NCI-H1092 treated with DMSO at 0.1 percent for 48 hours (cell line): ENCODE measurements at places on chromosomes 2 and 18.

- no peak for DNase-seq
Measured at GRCh38 chr2:205034034-205034433, 488.8 kb downstream of the PARD3B start.

- no peak for DNase-seq
Measured at GRCh38 chr18:23487738-23488570, 15.4 kb upstream of the RMC1 start.

DNA sequence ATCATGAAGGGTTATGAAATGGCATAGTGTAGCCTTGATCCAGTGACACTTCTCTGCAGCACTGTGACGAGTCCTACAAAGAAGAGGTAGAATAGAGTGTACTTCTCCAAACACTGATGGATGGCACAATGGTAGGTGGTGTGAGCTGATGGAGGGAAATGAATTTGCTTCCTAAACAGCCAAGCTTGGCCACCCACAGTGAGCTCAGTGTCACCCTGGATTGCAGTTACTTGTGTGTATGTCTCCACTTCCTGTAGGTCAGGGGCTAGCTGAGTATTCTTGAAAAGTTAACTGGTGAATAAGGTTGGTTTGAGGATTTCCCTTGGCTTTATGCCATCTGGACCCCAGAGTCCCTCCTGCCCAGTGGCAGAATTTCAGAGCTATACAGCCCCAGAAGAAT lies 75.9 kb downstream of the VSNL1 start:
- no peak for DNase-seq

DNA sequence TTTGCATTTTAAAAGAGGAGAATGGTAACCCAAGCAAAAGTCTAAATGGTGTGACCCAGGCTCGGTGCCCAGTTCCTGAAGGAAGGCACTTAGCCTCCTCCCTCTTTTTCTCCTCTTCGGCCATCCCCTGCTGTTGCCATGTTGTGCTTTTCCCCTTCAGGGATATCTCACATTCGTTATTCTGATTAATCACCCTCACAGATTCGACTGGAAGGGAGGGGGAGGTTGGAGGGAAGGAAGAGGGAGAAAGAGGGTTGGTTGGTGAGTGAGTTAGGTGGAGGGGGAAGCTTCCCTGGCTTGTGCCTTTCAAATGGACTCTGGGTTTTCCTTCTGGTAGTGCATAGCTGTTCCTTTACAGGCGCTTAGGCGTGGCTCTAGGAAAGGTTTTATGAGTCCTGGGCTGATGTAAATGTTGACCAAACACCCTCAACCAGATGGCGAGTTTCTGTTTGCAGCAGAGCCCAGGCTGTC lies 39.0 kb upstream of the LYPD6B start:
- DNase-seq: no peak

DNA sequence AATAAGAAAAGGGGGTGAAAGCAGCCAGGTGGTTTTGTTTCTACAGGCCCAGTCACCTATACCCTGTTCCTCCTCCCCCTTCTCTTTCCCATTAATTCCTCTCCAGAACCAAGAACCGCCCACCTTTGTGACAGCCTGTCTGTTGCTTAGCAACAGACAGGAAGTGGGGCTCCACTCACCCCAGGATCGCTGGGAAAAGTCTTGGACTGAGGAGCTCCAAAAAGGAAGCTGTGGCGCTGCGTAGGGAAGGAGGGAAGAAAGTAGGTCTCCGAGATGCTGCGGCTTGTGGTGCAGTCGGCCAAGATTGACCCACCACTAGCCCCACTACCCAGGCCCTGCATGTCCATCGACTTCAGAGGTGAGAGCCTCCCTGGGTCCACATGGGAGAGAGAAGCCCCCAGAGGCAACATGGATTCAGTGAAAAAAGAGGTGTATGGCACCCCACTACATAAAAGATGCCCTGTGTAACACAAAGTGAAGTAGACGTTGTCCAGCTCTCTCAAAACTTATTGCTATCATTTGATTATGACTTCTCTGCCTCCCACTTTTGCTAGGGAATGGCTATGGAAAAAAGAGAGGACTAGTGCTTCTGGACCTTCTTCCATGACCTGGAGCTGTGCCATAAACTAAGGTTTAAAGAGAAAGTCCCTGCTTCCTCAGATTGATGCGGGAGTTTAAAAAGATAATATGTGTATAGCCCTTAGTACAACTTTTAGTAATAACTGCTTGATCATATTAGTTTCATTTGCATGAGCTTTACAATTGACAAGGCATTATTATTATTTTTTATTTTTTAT lies at the start of gene FER1L5:
TSS of gene FER1L5 (plus strand) at position 201 of the 797 bp plus-strand sequence. CDS start at position 274, 73 bp downstream.
- DNase-seq: no peak

DNA sequence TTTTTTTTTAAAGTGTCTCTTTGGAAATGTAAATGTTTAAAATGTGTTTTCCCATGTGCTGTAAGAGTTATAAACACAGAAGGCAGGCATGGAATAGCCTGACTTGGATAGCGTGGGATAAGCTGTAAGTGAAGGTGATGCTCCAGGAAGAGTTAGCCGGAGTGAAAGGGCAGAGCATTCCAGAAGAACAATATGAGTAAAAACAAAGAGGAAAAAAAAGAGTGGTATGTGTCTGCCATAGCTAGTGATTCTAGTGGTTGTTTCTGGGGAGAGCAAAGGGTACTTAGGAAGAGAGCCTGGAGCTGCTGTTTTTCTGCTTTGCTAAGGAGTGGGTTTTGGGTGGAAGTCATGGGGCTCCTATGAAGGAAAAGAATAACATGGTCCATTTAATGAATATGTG lies 126.9 kb upstream of the DLGAP1 start:
- no peak for DNase-seq

DNA sequence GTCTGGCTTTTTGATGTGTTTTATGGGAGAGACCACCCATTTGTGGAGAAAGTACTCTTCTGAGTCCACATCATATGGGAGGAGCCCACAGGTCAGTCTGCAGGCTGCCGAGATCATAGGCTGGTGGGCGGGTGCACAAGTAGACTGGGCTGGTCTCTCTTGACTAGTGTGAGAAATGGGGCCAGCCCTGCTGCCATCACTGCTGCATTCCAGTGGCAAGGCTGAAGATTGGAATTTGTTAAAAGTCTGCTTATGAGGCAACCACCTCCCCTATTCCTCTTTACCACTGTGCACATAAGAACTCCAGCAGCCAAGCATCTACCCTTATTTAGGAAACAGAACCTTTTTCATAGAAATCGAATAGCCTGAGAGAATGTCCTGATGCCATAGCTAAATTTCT lies 200.7 kb downstream of the DIS3L2 start:
- no peak for DNase-seq

DNA sequence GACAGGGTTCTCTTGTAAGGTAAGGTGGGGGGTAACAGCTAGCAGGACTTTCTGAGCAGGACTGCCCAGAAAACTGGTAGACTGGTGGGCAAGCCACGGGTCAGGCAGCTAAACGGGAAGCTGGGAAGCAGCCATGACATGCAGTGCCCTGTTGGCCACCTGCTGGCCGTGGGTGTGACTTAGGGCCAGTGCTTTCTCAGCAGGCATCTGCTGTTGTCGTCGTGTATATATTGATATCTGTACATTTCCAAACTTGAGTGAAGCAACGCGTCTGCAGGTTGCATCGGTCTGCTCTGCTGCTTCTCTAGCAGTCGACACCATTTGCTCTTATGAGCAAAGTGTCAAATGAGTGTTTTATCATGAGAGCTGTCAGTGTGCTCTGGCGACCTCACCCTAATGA lies 31.0 kb downstream of the COA5 start:
- DNase-seq: no peak

DNA sequence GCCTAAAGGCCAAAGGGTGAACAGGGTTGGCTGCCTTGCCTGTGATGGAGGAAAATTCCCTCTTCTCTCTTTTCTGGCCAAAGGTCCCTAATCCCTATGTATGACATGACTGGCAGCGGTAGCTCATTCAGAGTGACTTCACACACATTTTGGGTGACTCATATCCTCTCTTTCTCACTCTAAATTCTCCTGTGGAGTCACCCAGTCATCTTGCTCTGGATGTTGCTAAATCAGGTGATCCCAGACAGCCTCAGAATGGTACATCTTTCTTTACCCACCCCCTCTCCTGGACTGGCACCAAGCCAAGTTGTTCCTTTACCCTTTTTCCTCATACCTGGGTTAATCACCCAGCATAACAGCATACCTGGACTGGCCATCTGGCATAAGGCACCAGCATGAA lies 77.2 kb downstream of the NEURL3 start:
- no peak for DNase-seq

DNA sequence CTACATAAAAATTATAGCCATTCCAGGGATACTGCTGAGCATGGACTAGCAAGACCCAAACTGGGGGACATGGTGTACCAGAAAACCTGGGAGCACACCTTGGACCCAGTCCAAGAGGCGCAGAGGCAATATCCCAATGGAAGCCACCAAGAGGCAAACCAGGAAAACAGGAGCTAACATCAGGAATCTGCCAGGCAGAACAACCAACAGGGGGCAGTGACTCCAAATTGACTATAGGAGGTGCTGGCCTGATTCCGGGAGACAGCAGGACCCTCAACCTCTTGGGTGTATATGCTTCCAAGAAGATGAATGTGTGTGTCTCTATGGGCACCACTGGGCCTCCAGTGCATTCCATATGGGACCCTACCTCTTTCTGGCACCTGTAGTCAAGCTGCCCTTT lies 172.7 kb upstream of the ARL4C start:
- DNase-seq: no peak

- DNase-seq: no peak
Measured at GRCh38 chr2:46066116-46066515, 231.1 kb upstream of the EPAS1 start.

DNA sequence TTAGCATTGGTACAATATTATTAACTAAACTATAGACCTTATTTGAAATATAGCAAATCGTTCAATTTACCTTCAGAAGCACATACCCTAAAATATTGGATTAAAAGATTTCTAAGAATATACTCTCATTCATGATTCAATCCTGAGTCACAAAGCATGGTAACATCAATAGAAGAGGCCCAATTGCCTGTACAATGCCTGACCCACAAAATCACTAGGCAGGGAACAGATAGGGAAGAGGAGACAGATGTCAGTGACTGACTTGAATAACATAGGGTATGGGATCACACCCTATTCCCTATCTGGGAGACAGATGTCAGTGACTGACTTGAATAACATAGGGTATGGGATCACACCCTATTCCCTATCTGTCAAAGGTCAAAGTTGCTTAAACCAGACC lies 611.6 kb upstream of the VRK2 start:
- no peak for DNase-seq

GRCh38 chr2:120526047-120526562 lies 180.2 kb downstream of the INHBB start:
- no peak for DNase-seq

DNA sequence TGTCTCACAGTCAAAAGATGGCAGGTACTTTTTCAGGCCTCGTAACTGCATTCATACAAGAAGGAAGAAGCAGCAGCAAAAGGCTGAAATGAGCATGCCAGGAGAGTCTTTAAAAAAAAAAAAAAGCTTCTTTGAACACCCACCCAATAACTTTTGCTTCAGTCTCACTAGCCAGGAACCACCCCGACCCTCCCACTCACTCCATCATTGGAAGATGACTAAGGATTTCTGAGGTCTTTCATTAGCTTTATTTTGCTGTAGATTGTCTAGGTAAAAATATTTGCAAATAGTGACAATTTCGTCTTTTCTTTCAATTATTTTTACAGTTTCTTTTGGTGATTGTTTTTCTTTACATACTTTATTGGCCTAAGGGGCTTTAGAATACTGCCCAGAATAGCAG lies 37.9 kb downstream of the RBBP8 start:
- no peak for DNase-seq

DNA sequence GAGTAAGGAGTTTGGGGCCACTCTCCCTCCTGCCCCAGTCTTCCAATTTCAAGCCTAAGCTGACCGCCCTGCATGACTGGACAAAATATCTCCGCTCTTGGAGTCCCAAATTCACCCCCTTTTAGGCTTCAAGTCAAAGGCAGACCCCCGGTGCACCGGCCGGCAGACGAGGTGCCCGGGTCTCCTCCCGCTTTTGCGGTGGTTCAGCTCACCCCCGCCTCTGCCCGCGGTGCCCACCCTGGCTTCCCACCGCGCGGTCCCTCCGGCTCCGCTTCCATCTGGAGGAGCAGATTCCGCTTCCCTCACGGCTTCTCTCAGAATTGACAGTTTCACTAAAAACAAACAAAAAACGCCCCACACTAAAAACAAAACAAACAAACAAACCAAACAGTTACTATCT lies 56.5 kb downstream of the SERPINB8 start:
- no peak for DNase-seq

DNA sequence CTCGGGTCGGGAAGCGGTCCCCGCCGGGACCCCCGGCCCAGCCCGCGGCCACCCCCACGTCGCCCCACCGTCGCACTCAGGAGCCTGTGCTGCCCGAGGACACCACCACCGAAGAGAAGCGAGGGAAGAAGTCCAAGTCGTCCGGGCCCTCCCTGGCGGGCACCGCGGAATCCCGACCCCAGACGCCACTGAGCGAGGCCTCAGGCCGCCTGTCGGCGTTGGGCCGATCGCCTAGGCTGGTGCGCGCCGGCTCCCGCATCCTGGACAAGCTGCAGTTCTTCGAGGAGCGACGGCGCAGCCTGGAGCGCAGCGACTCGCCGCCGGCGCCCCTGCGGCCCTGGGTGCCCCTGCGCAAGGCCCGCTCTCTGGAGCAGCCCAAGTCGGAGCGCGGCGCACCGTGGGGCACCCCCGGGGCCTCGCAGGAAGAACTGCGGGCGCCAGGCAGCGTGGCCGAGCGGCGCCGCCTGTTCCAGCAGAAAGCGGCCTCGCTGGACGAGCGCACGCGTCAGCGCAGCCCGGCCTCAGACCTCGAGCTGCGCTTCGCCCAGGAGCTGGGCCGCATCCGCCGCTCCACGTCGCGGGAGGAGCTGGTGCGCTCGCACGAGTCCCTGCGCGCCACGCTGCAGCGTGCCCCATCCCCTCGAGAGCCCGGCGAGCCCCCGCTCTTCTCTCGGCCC lies 13.6 kb downstream of the SPEG start:
- DNase-seq: no peak

DNA sequence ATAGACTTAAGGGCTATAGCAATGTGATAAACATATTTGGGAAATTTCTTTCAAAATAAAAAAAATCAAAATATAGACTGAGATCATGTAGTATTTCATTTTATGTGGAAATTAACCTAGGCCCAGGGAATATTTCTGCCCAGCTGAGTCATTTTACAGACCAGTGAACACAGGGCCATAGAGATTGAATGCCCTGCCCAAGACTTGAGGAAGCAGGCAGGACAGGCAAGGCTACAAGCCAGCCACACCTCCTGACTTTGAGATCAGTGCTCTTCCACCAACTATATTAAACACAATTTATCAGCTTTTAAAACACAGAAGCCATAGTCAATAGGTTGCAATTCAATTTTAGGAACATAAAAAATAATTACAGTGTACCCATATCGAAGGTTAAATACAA lies 12.9 kb downstream of the CCDC148 start:
- no peak for DNase-seq

DNA sequence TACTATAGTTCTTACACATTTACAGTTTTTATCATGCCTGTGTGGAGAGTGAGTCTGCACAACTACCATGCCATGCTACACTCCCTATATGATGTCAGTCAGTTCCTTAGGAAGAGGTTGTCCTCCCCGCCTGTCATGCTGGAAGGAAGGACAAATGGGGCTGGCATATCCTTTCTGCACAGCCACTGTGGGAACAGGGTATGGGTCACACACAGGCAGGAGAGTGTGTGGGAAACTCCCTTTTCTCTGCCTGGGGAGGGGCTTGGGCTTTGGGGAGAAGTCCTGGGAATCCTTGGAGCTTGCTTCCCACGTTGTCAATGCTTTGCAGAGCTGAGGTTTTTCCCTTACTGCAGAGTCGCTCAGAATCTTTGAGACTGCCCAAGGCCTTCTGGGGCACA lies 232.1 kb downstream of the PRKCE start:
- no peak for DNase-seq
